Hematopoietic multipotent progenitor cell (in vitro differentiated cells): ENCODE measurements at places on chromosomes 4 and X. TPM values are rescaled to one million over a fixed set of nuclear protein-coding genes. Genes with fewer than 3 reads are reported as not detected.

Gene ZCCHC12
- under 0.01 TPM for total RNA-seq

Gene CT45A6
- not detected for total RNA-seq

DNA sequence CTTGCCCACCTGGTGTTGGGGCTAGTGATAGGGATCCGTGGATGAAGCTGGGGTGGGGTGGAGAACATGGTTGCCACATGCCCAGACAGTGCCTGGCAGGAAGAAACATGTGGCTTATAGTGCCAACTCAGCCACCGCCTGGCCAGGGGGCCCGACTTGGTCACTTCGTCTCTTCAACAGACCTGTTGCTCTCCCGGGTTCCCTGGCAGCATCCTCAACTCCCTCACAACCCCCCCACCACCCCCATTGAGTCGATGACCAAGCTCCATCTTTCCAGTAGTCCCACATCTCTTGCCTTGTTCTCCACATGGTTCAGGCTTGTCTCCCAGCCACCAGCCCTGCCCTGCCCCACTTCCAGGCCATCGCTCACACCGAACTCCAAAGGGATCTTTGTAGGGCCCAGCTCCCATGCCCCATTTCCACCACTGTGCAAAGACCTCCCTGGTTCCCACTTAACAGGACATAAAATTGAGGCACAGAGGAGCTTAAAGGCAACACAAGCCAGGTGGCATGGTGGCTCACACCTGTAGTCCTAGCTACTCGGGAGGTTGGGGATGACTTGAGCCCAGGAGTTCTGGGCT lies 7.8 kb downstream of the PNCK start:
- no peak for DNase-seq

DNA sequence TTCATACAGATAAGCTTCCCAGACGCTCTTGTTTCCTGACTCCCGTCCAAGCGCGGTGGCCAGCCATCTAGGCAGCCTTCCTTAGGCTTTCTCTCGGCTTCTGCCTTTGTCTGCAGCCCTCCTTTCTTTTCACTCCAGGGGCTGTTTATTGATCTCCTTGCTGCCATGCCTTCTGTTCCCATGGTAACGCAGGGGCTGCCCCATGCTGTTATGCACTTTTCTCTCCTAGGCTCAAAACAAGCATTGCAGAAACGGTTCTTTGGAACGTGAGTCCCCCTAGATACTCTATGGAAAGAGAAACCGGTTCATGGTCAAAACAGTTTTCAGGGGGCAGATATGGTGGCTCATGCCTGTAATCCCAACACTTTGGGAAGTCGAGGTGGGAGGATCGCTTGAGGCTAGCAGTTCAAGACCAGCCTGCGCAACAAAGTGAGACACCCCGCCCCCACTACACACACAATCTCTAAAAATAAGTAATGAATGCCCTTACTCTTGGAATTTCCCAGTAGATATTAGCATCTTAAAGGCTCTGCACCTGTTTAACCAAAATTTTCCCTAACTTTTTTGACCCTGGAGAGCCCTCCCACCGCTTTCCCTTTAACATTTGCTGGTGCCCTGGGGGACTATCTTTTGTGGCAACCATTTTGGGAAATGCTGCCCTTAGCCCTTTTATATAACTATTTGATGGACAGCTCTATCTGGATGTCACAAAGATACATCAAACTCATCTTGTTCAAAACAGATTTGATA lies 53.9 kb upstream of the ZNF157 start:
- DNase-seq, result no peak

- DNase-seq, result no peak
Observed at GRCh38 chr4:11544211-11544610, 115.5 kb upstream of the HS3ST1 start.

GRCh38 chrX:77447653-77448569 lies 722 bp downstream of the FGF16 start:
- DNase-seq, result no peak

Gene MAGEA2
- not detected for total RNA-seq

Gene LRCH2
- 0.54 TPM for total RNA-seq

- no peak for DNase-seq
Observed at GRCh38 chr4:107725281-107725859, 5.3 kb upstream of the PAPSS1 start.

- peak; percentile 61 for DNase-seq
Observed at GRCh38 chr4:1082215-1083182, 30.9 kb downstream of the RNF212 start.

DNA sequence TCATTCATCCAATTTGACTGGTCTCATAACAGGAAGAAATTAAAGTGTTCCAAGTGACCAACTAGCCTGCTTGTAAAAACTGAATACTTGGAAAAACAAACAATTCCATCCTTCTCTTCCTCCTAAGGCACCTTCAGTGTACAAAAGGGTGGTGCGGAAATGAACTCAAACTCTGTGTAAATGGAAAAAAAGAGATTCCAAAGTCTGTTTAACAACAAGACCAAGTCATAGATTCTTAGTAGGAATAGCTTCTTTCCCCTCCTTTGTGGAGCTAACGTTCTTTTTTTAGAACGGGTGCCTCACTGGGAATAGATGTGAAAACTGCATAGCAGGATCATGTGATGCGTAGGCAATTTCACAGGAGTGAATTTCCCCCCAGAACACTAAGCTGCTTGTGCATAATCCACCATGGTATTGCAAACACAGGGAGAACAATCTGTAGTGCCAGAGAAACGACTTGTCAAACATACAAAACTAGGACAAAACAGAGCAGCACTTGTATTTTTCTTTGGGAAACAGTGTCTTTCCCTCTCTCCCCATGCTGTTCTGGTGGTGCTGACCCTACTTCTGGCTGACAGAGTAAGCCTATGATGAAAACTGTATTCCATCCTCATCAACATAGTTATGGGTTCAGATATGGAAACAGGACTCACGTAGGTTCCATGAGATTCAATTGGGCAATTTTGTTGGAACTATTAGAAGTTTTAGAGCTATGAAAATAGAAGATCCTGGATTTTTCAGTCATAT lies 13.2 kb upstream of the SOD3 start:
- DNase-seq, result no peak

- DNase-seq, result no peak
Observed at GRCh38 chr4:2810388-2810787, 17.5 kb downstream of the SH3BP2 start.

DNA sequence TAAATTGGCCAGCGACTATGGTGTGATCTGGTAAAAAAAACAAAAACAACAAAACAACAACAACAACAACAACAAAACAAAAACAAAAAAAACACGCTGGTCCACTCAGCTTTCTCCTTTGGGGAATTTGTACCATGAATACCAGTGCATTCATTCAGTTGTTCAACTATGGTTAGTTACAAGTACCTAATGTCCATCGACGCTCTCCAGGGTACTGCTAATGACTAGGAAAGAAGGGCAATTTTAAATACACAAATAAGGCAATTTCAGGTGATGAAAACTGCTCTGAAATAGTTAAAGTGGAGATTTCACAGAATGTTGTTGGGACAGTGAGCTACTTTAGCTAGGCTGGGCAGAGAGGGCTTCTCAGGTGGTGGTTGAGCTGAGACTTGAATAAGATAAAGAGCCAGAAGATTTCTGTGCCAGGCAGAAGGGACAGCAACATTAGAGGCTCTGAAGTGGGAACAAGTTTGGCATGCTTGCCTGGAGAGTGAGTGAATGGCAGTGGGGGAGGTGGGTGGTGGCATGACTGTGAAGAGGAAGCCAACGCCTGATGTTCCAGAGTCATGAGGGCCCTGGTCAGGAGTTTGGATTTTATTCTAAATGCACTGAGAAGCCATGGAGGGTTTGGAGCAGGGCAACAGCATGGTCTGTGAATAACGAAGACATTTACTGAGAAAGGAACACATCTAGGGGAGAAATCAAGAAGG lies 45.9 kb upstream of the PGRMC2 start:
- DNase-seq, result no peak

DNA sequence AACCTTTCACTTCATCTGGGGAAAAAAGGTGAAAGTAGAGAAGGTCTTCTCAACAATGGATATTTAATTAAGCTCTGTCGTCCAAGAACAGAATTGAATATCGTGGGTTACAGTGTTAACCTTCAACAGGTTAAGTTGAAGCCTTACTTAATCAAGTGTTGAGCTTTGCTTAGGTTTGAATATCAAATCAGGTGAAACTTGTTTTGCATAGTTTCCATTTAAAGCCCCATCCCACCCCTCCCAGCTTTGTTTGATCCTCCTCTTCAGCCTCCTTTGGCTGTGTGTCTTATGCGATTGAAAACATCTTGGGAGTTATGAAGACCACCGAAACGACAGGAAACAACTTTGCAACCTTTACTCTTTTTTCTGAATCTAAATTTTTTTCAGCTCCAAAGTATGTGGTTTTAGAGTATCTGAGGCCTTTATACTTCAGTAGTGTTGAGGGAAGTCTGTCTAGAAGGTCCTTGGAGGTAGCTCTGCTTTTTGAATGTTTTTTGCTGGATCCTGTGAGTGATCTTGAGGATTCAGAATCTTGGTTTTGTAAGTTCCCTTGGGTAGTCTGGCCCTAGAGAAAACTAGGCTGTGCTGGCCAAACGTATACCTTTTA lies 39.1 kb downstream of the MCUB start:
- no peak for DNase-seq

Gene HAUS3
- total RNA-seq, result 15.9 TPM

Gene CLDN22
- not detected for total RNA-seq

Gene DDX60
- total RNA-seq, result 16.2 TPM

Gene XIAP
- total RNA-seq, result 11.0 TPM

- no peak for DNase-seq
Observed at GRCh38 chr4:148437439-148437838, 4.8 kb downstream of the NR3C2 start.

Gene PPEF1
- total RNA-seq, result not detected

GRCh38 chr4:107760281-107760947 lies 40.4 kb upstream of the PAPSS1 start:
- no peak for DNase-seq

GRCh38 chrX:79452881-79453280 lies 85.7 kb upstream of the ITM2A start:
- DNase-seq, result no peak

Gene NR0B1
- total RNA-seq, result 0.27 TPM

Gene GAGE12J
- total RNA-seq, result not detected

DNA sequence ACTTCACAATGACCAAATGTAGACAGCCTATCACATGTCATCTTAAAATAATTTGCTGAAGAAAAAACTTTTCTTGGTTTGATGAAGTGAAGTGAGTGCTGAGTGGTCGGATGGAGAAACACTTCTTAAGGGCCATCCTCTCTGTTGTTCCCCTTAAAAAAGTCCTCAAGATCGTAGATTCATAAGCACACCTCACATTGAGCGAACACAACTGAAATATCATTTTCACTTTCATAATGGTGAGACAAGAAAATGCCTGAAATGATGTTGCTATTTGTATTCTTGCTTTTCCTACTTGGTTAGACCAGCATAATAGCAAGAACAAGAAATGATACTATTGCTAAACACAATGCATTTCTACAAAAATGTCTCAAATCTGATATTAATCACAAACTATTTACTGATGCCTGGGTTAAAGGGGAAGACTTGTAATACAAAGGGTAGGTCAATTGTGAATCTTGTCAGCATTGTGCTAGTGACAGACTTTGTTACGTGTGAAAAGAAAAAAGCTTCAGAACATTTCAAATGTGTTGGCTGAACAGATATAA lies 305.6 kb upstream of the NR3C2 start:
- no peak for DNase-seq

Gene MAML3
- 27.2 TPM for total RNA-seq

Gene SHOX
- not detected for total RNA-seq

- no peak for DNase-seq
Observed at GRCh38 chr4:1795299-1796195, 2.5 kb downstream of the FGFR3 start.

- no peak for DNase-seq
Observed at GRCh38 chr4:186151499-186151898, 39.9 kb upstream of the CYP4V2 start.

- DNase-seq, result no peak
Observed at GRCh38 chrX:7941390-7942042, 14.3 kb upstream of the PNPLA4 start.

DNA sequence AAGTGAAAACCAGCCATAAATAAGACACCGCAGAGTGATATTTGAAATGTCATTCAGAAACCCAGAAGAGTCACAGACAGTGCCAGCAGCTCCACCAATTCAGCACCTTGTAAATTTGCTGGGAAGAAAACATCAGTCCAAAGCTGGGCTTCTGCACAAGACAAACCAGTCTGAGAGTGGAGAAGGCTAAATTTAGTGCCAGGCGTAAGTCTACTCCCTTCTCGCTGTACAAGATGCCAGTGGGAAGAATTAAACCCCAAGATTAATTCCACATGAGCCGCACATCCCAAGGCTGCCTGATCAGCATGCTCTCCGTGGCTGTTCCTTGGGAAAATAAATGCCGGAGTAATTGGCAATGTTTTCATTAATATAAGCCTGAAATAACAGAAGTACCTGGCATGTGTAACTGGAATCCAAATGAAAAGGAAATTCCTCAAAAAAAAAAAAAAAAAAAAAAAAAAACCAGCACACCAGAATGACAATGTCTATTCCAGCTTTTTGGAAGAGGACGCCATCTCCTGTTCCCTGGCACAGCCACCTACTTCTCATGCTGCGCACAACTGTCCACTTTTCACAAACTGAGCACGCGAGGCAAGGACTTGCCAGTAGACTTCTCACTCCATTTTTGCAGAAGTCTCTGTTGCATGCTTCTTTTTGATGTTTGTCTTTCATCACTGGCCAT lies 95.5 kb downstream of the NSUN7 start:
- DNase-seq, result no peak
